Activated CD4-positive, alpha-beta T cell treated with anti-CD3 and anti-CD28 coated beads, Interleukin-2, amount 10 ng/mL, durations not matched to agents 24 days and 14 days (primary cell): ENCODE measurements at places on chromosomes 3 and 15.

DNA sequence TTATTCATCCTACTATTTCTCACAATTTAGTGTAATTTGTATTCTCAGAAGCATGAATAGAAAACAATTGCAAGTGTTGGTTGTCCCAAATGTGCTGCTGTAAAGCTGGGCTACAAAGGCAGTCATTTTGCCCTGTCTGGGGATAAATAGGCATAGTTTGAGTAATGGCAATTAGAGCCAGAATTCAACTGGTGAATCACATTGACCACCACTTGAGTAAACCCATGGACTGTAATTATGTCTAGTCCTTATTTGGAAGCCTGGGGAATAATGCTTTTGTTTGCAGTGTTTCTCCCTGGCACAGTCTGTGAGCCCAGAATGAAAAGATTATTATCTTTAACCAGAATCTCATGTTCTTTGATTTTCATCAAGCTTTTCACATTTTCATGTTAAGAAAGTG lies 30.5 kb upstream of the CHL1 start:
- no peaks in the 10 kb centered on the region for H3K36me3 ChIP-seq
- no peaks in the 10 kb centered on the region for H3K27me3 ChIP-seq
- no peaks in the 10 kb centered on the region for H3K4me1 ChIP-seq

GRCh38 chr3:194339840-194340239 lies 11.3 kb downstream of the CPN2 start:
- H3K4me3 ChIP-seq, result no peak overlapping the region
- peaks cover 26% of the 10 kb centered on the region for H3K27me3 ChIP-seq
- peaks cover 2% of the 10 kb centered on the region for H3K4me1 ChIP-seq
- no peak for DNase-seq
- no peak overlapping the region for H3K27ac ChIP-seq
- no peaks in the 10 kb centered on the region for H3K36me3 ChIP-seq

- no peak overlapping the region for H3K4me3 ChIP-seq
- no peaks in the 10 kb centered on the region for H3K36me3 ChIP-seq
- no peaks in the 10 kb centered on the region for H3K4me1 ChIP-seq
- H3K27me3 ChIP-seq, result peaks cover 7% of the 10 kb centered on the region
- H3K27ac ChIP-seq, result no peak overlapping the region
These were observed 315.7 kb upstream of the SLCO3A1 start for GRCh38 chr15:91537856-91538255.

DNA sequence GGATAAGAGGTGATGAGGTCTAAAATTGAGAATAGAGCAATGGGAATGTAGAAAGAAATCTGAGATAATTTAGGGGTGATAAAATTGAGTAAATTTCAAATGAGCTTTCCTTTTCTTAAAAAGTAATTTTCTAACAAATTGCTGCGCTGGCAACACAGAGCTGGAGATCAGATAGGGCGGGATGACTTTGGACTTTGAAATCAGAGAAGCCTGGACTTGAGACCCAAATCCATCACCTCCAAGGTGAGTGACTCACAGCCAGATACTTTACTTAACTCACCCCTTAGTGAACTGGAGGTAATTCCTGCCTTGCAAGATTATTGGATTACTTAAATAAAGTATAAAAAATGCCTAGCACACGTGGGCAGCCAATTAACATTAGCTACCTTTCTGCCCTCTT lies 80.8 kb downstream of the P2RY1 start:
- no peaks in the 10 kb centered on the region for H3K4me1 ChIP-seq
- no peaks in the 10 kb centered on the region for H3K36me3 ChIP-seq
- H3K4me3 ChIP-seq, result no peak overlapping the region
- H3K27me3 ChIP-seq, result no peaks in the 10 kb centered on the region
- no peak for DNase-seq

DNA sequence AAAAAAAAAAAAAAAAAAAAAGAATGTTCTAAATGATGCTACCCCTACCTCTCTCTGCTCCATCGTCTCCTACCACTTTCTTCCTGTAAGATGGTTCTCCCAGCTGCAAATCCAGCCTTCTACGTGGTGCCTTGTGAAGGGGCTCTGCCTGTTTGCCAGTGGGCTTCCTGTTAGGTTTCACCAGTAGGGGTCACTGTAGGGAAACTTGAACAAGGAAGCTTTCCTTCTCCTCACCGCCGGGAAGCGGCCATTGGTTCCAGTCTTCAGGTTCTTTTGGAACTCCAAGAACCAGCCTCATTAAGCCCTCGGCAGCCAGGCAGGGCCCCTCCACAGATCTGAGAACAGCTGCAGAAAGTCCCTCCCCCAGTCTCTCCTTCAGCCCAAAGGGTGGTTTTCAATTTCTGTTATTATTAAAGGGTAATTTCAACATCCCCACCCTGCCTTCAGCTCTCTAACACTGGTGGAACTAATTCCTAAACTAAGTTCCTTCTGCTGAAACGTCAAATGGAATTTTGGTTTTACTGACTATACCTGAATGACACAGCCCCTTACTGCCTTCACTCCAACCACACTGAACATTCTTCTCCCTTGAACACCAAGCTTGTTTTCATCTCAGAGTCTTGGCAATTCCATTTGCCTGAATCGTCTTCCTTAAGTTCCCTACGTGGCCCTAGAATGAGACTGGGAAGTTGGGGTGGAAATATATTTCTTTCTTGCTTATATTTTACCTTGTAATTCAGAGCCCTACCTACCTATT lies 13.5 kb downstream of the MCCC1 start:
- H3K27me3 ChIP-seq, result no peaks in the 10 kb centered on the region
- H3K27ac ChIP-seq, result no peak overlapping the region
- H3K4me3 ChIP-seq, result no peak overlapping the region
- peaks cover 57% of the 10 kb centered on the region for H3K36me3 ChIP-seq
- DNase-seq, result peak; percentile 68

DNA sequence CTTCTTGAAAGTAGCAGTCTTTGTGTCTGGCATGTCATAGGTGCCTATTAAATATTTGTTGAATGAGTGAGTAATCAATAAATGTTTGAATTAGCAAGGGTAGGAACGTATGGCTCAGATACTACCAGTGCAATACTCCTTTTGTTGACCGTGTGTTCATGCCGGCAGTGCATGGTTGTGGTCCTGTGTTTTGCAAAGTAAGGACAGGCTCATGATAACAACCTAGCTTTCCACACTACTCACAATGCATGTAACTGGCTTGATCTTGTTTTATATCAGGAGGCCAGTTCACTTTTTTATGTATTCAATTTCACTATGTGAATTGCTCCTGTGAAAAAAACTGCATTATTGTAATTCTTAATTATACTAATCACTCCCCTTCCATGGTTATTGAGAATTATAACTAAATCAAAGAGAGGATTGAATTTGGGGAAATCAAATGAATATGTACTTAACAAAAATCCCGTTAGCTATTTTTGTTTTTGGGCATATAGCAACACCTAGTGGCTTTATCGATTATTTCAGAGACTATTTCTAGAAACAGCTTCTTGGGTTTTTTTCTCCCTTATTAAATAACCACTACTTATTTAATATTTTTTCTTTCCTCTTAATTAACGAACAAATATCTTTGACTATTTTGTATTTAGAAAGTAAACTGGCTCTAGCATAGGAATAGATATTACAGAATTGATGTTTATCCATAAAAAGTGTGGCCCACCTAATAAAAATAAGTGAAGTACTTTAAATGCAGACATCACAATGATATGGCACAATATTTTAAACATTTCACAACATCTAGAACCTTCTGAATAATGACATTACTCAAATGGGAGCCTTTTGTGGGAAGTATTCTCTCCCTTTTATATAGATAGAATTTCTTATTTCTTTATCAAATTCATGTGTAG lies 218.5 kb downstream of the BBX start:
- no peak overlapping the region for H3K4me3 ChIP-seq
- H3K36me3 ChIP-seq, result no peaks in the 10 kb centered on the region
- H3K27me3 ChIP-seq, result no peaks in the 10 kb centered on the region
- no peak overlapping the region for H3K27ac ChIP-seq

GRCh38 chr3:114290911-114291901 lies 2.6 kb upstream of the TIGIT start:
- peak overlapping the region; percentile 83 for H3K27ac ChIP-seq
- DNase-seq, result peak; percentile 94
- no peaks in the 10 kb centered on the region for H3K36me3 ChIP-seq
- peaks cover 15% of the 10 kb centered on the region for H3K4me1 ChIP-seq
- H3K27me3 ChIP-seq, result no peaks in the 10 kb centered on the region

GRCh38 chr15:43934480-43934879 lies 107.7 kb downstream of the WDR76 start:
- H3K4me1 ChIP-seq, result no peaks in the 10 kb centered on the region
- H3K4me3 ChIP-seq, result no peak overlapping the region
- no peaks in the 10 kb centered on the region for H3K36me3 ChIP-seq
- no peak overlapping the region for H3K27ac ChIP-seq
- DNase-seq, result no peak

GRCh38 chr3:150825916-150826377 lies 63.0 kb upstream of the SIAH2 start:
- peaks cover 13% of the 10 kb centered on the region for H3K27me3 ChIP-seq
- no peak overlapping the region for H3K4me3 ChIP-seq
- no peaks in the 10 kb centered on the region for H3K4me1 ChIP-seq
- no peaks in the 10 kb centered on the region for H3K36me3 ChIP-seq
- DNase-seq, result peak; percentile 43

DNA sequence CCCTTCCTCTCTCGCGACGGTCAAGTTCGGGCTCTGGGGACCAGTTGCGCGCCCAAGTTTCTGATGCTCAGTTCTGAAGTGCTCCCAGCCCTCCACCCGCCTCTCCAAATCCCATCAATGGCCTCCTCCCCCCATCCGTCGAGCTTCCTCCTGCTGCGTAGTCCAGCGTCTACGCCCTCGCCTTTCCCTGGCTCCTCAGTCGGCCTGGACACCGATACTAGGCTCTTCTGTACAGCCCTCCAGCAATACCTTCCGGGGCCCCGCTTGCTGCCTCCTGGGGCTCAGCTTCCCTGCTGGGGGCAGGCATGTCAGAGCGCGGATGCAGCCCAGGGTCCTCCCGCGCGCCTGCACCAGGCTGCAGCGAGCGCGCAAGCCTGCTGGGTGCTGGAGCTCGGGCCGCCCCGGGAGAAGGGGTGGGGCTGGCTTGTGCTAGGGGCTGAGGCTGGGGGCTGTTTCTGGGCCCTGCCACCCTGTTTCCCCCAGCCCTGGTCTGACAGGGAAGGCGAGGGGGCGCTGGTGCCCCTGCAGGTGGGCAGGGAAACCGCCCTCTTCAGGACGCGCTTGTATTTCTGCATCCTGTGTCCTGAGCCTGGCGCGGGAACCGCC lies 353.3 kb upstream of the SUCLG2 start:
- H3K4me1 ChIP-seq, result peaks cover 7% of the 10 kb centered on the region
- peaks cover 40% of the 10 kb centered on the region for H3K27me3 ChIP-seq
- peak; percentile 67 for DNase-seq
- H3K4me3 ChIP-seq, result peak overlapping the region; percentile 81

DNA sequence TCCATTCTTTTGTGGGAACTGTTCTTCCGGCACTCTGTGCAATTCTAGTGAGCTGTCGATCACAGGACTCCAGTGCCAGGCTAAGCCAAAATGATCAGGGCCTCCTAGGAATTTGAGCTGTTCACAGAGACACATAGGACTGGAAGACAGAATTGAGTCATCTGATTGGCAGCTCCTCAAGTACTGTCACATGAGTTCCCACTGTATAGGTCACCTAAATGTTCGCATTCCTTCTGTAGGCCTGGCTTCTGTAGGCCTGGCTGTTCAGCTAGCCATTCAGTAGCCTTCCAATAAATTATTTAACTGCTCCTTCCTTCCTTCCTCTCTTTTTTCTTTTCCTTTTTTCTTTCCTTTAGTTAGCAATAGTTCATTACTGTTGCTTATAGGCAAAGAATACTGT lies 4.3 kb downstream of the PROS1 start:
- no peak overlapping the region for H3K27ac ChIP-seq
- no peaks in the 10 kb centered on the region for H3K36me3 ChIP-seq
- H3K4me1 ChIP-seq, result peaks cover 10% of the 10 kb centered on the region
- DNase-seq, result no peak
- H3K27me3 ChIP-seq, result peaks cover 9% of the 10 kb centered on the region
- H3K4me3 ChIP-seq, result no peak overlapping the region

GRCh38 chr3:159258934-159259333 lies 457.1 kb downstream of the MFSD1 start:
- H3K36me3 ChIP-seq, result no peaks in the 10 kb centered on the region
- H3K4me3 ChIP-seq, result no peak overlapping the region
- H3K4me1 ChIP-seq, result no peaks in the 10 kb centered on the region
- H3K27ac ChIP-seq, result no peak overlapping the region

- no peaks in the 10 kb centered on the region for H3K27me3 ChIP-seq
- no peak overlapping the region for H3K4me3 ChIP-seq
- no peaks in the 10 kb centered on the region for H3K4me1 ChIP-seq
- no peak overlapping the region for H3K27ac ChIP-seq
These were observed 520.1 kb downstream of the FGF12 start for GRCh38 chr3:192207239-192207638.

- no peaks in the 10 kb centered on the region for H3K27me3 ChIP-seq
- H3K4me3 ChIP-seq, result no peak overlapping the region
- H3K27ac ChIP-seq, result no peak overlapping the region
- H3K36me3 ChIP-seq, result no peaks in the 10 kb centered on the region
- no peaks in the 10 kb centered on the region for H3K4me1 ChIP-seq
- DNase-seq, result no peak
These were observed 38.0 kb downstream of the PRICKLE2 start for GRCh38 chr3:64187065-64187959.

DNA sequence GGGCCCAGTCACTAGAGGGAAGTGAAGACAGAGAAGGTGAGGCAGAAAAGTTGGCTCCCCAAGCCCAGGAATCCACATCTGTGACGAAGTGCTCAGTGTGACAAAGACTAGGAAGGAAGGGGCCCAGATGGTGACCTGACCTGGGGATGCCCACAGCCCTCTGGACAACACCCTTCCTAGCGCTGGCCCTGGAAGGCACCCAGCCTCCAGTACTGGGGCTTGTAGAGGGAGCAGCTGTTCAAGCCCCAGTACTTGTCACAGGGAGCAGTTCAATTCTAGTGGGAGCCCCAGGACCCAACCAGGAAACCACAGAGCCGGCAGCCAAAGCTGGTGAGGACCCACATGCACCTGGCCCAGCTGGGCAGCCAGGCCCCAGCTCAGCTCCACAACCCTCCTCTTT lies 190.8 kb downstream of the XXYLT1 start:
- no peak overlapping the region for H3K27ac ChIP-seq
- no peaks in the 10 kb centered on the region for H3K27me3 ChIP-seq
- H3K36me3 ChIP-seq, result no peaks in the 10 kb centered on the region
- no peak overlapping the region for H3K4me3 ChIP-seq

- no peak for DNase-seq
- no peaks in the 10 kb centered on the region for H3K27me3 ChIP-seq
- peaks cover 4% of the 10 kb centered on the region for H3K36me3 ChIP-seq
- H3K4me1 ChIP-seq, result no peaks in the 10 kb centered on the region
- H3K27ac ChIP-seq, result no peak overlapping the region
These were observed 59.8 kb downstream of the ZNF860 start for GRCh38 chr3:32041316-32041715.

DNA sequence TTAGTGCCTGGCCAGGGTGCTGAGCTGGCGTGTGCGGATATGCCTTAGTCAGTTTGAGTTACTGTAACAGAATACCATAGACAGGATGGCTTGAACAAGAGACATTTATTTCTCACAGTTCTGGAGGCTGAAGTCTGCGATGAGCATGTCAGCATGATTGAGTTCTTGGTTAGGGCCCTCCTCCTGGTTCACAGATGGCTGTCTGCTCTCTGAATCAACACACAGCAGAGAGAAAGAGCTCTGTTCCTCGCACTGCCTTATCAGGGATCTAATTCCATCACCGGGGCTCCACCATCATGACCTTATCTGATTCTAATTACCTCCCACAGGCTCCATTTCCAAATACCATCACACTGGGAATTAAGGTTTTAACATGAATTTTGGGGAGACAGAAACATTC lies 386.6 kb upstream of the DPH6 start:
- H3K4me3 ChIP-seq, result no peak overlapping the region
- H3K27me3 ChIP-seq, result no peaks in the 10 kb centered on the region
- no peak for DNase-seq
- H3K4me1 ChIP-seq, result no peaks in the 10 kb centered on the region

GRCh38 chr3:32995098-32995497 lies 43.7 kb downstream of the CCR4 start:
- H3K27ac ChIP-seq, result peak overlapping the region; percentile 74
- DNase-seq, result no peak
- H3K4me1 ChIP-seq, result peaks cover 64% of the 10 kb centered on the region
- no peak overlapping the region for H3K4me3 ChIP-seq
